ENCODE measurements at places on chromosomes 1 and 21.

GRCh38 chr21:35559829-35560225 is 500.5 kb downstream of the SETD4 start:
- H3K36me3 ChIP-seq = no peaks in the 10 kb centered on the region
- no peaks in the 10 kb centered on the region for H3K27me3 ChIP-seq
- H3K27ac ChIP-seq = no peak overlapping the region
- H3K4me1 ChIP-seq = no peaks in the 10 kb centered on the region
- no peak for DNase-seq
- no peak overlapping the region for H3K4me3 ChIP-seq

DNA sequence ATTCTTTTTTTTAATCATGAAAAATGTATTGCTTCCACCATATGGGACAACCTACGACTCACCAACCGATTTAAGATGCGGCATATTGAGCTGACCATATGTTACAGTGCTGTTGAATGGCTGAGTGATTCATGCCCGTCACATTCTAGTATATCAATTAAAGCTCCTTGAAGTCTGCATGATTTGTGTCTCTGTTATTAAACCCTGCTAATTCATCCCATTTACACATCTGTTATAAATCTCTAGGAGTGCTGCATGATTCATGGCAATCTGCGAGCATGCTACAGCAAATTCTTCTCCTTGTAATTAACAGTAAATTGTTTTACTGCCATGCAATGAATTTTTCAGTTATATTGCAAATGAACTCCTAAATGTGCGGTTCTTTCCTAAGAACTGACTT is 239.8 kb downstream of the USH2A start:
- no peak overlapping the region for H3K4me3 ChIP-seq
- H3K4me1 ChIP-seq = no peaks in the 10 kb centered on the region
- H3K27ac ChIP-seq = no peak overlapping the region
- H3K36me3 ChIP-seq = no peaks in the 10 kb centered on the region

DNA sequence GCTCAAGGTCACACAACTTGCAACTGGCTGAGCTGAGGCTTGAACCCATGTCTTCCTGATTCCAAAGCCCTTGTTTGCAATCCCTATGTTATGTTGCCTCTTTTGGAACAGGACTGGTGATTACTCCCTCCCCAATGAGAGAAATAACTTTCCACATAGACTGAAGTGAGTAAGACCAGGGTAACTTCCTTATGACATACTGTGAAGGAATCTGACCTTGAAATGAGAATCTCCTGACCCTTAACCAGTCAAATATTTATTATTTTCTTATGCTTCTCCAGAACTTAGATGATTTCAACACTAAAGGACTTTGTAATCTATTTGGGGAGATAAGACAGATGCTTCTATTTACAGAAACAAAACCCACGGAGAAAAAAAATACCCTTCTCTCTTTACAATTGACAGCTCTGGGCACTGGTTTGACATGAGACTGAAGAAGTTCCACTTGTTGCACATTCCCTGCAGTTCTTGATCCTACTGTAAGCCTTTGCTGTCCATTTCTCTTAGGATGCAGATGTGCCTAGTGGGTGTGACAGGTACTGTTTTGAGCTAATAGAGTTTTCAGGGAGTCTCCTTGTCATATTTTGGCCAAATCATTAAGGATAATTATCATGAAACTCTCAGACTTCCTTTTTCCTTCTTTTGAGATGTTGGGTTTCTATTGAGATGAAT is 3.9 kb upstream of the RPTN start:
- H3K36me3 ChIP-seq = no peaks in the 10 kb centered on the region
- peaks cover 20% of the 10 kb centered on the region for H3K4me1 ChIP-seq
- peak overlapping the region; percentile 56 for H3K27ac ChIP-seq
- no peaks in the 10 kb centered on the region for H3K27me3 ChIP-seq
- DNase-seq = peak; percentile 48

DNA sequence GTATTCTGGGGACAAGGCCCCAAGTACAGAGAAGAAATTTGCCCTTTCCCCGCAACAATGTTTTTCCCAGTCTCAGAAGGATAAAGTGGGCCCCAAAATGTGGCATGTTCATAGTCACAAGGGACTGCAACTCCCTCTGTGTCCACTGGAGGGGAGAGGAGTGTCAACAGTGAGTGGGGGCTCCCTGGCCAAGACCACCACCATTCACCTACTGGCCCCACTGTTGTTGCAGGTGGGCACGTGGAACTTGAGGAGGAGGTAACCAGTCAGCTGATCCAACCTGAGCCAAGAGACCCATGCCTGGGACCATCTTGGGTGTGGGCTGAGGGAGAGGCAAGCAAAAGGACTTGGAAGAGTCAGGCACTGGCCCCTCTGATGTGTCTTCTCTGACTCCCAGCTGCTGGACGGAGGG is 777 bp downstream of the NUDT17 start:
- no peaks in the 10 kb centered on the region for H3K27me3 ChIP-seq
- no peaks in the 10 kb centered on the region for H3K4me1 ChIP-seq
- H3K4me3 ChIP-seq = peak overlapping the region; percentile 64
- no peak for DNase-seq

DNA sequence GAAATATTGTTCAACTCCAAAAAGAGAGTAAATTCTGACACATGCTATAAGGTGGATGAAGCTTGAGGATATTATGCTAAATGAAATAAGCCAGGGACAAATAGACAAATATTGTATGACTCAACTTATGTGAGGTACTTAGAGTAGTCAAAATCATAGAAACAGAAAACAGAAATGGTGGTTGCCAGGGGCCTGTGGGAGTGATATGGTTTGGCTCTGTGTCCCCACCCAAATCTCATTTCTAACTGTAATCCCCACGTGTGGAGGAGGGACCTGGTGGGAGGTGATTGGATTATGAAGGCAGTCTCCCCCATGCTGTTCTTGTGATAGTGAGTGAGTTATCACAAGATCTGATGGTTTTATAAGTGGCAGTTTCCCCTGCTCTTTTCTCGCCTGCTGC is 24.7 kb upstream of the DISP1 start:
- H3K4me3 ChIP-seq = no peak overlapping the region
- no peaks in the 10 kb centered on the region for H3K27me3 ChIP-seq
- DNase-seq = no peak
- no peaks in the 10 kb centered on the region for H3K36me3 ChIP-seq
- no peaks in the 10 kb centered on the region for H3K4me1 ChIP-seq
- H3K27ac ChIP-seq = no peak overlapping the region

GRCh38 chr1:183685112-183685713 is 32.1 kb upstream of the APOBEC4 start:
- H3K27me3 ChIP-seq = no peaks in the 10 kb centered on the region
- no peak overlapping the region for H3K4me3 ChIP-seq
- DNase-seq = peak; percentile 29
- no peaks in the 10 kb centered on the region for H3K4me1 ChIP-seq
- no peak overlapping the region for H3K27ac ChIP-seq

GRCh38 chr1:44405031-44405797 is at the start of gene RNF220:
RNF220 (plus strand) TSS chr1:44405255.
- DNase-seq = peak; percentile 47
- no peaks in the 10 kb centered on the region for H3K36me3 ChIP-seq
- peaks cover 14% of the 10 kb centered on the region for H3K4me1 ChIP-seq
- peaks cover 70% of the 10 kb centered on the region for H3K27me3 ChIP-seq

DNA sequence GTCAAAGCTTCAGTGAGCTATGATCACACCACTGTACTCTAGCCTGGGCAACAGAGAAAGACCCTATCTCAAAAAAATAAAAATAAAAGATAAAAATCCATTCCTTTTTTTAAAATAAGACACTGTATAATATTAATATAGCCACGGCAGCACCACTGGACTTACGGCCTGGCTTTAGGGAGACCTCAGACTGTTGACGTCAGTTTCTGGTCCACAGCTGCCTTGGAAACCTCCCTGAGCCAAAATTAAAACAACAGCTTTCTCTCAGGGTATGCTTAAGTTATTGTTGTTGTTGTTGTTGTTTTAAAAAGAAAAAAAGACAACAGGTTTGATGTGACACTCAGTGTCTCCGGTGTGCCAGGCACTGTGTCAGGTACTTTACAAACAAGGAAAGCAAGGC is 42.0 kb downstream of the CAPZB start:
- H3K4me1 ChIP-seq = peaks cover 20% of the 10 kb centered on the region
- no peaks in the 10 kb centered on the region for H3K27me3 ChIP-seq
- no peak overlapping the region for H3K4me3 ChIP-seq
- DNase-seq = no peak
- H3K36me3 ChIP-seq = peaks cover 11% of the 10 kb centered on the region

- DNase-seq = no peak
- no peaks in the 10 kb centered on the region for H3K36me3 ChIP-seq
- H3K4me1 ChIP-seq = no peaks in the 10 kb centered on the region
- H3K4me3 ChIP-seq = no peak overlapping the region
- H3K27me3 ChIP-seq = no peaks in the 10 kb centered on the region
- H3K27ac ChIP-seq = no peak overlapping the region
Observed at GRCh38 chr1:238329671-238330070, 438.9 kb upstream of the ZP4 start.

- DNase-seq = no peak
- no peaks in the 10 kb centered on the region for H3K36me3 ChIP-seq
- H3K27me3 ChIP-seq = no peaks in the 10 kb centered on the region
Observed at GRCh38 chr1:31501505-31501904, 74.8 kb upstream of the TINAGL1 start.

- no peaks in the 10 kb centered on the region for H3K27me3 ChIP-seq
- H3K4me1 ChIP-seq = no peaks in the 10 kb centered on the region
- DNase-seq = no peak
Observed at GRCh38 chr1:33092438-33092837, 11.5 kb downstream of the AZIN2 start.

DNA sequence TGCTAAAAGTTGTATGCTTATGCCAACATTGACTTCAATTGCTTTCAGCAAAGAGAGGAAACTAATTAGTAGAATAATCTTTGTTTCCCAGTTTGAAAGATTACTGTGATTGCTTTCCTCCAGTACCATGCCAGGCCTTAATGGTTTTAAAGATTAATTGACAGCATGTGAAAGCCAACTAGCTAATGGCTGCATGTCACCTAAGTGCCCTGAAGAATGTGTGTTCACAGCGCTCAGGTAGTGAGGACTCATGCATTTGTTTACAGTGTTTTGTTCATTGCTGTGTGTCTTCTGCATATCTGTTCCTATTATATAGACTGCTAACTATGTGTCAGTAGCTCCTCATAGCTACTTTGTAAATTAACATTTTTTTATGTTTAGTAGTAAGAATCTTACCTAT is 335.6 kb downstream of the LRRIQ3 start:
- no peaks in the 10 kb centered on the region for H3K27me3 ChIP-seq
- no peaks in the 10 kb centered on the region for H3K4me1 ChIP-seq
- H3K4me3 ChIP-seq = no peak overlapping the region
- no peaks in the 10 kb centered on the region for H3K36me3 ChIP-seq
- H3K27ac ChIP-seq = no peak overlapping the region

DNA sequence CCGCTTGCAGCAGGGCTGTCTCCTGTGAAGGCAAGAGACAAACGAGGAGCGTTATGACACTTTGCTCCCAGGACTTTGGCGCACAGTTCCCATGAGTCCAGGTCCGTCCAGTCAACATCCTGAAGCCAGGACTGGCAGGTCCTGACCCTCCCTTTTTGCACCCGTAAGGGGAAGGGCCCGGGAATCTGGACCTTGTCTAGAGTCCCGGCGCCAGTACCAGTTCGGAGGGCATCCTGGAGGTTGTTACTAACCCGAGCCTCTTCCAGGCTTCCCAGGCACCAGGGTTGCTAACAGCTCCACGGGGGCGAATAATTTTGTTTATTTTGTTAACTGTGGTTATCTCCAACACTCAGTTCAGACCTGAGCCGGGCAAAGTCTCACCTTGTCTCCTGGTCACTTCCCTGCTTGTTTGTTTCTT is 682 bp upstream of the RWDD3 start:
- H3K4me1 ChIP-seq = peaks cover 6% of the 10 kb centered on the region
- peak; percentile 83 for DNase-seq
- no peaks in the 10 kb centered on the region for H3K36me3 ChIP-seq
- H3K27ac ChIP-seq = peak overlapping the region; percentile 97
- H3K4me3 ChIP-seq = peak overlapping the region; percentile 80

GRCh38 chr1:236421022-236421421 is 26.9 kb downstream of the EDARADD start:
- no peaks in the 10 kb centered on the region for H3K27me3 ChIP-seq
- H3K36me3 ChIP-seq = no peaks in the 10 kb centered on the region
- no peaks in the 10 kb centered on the region for H3K4me1 ChIP-seq
- H3K4me3 ChIP-seq = no peak overlapping the region
- DNase-seq = no peak
- H3K27ac ChIP-seq = no peak overlapping the region

DNA sequence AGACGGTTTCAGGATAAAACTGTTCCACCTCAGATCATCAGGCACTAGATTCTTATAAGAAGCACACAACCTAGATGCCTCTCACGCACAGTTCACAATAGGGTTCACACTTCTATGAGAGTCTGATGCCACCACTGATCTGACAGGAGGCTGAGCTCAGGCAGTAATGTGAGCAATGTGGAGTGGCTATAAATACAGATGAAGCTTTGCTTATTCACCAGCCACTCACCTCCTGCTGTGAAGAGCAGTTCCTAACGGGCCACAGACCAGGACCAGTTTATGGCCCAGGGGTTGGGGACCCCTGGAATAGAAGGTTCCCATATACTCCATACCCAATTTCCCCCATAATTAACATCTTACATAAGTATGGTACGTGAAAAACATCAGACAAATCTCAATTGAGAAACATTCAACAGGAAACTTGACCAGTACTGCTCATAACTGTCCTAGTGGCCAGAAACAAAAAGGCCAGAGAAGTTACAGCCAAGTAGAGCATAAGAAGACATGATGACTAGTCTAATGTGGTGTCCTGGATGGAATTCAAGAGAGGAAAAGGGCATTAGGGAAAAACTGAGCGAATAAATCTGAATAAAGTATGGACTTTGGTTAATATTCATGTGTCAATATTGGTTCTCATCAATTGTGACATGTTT is 24.7 kb upstream of the IGSF5 start:
- DNase-seq = no peak
- H3K4me1 ChIP-seq = no peaks in the 10 kb centered on the region
- no peaks in the 10 kb centered on the region for H3K36me3 ChIP-seq
- no peak overlapping the region for H3K27ac ChIP-seq

- H3K36me3 ChIP-seq = no peaks in the 10 kb centered on the region
- no peaks in the 10 kb centered on the region for H3K27me3 ChIP-seq
- no peak overlapping the region for H3K27ac ChIP-seq
- no peak overlapping the region for H3K4me3 ChIP-seq
- DNase-seq = no peak
Observed at GRCh38 chr1:73106931-73107330, 824.6 kb upstream of the NEGR1 start.

DNA sequence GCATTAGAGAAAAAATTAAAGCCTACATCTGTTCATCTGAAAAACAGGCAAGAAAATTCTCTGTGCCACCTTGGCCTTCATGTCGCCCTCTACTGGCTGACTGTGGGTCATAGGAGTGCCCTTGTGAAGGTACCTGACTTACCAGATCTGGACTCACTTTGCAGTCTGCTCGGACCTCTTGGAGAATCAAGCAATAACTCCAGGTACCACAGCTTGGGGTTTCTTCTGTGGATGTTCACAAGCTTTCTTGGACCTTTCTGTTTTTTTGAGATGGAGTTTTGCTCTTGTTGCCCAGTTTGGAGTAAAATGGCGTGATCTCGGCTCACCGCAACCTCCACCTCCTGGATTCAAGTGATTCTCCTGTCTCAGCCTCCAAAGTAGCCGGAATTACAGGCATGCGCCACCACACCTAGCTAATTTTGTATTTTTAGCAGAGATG is 2.4 kb upstream of the PRAMEF18 start:
- H3K36me3 ChIP-seq = no peaks in the 10 kb centered on the region
- no peaks in the 10 kb centered on the region for H3K27me3 ChIP-seq
- DNase-seq = no peak
- H3K4me1 ChIP-seq = no peaks in the 10 kb centered on the region
- no peak overlapping the region for H3K27ac ChIP-seq
